ENCODE measurements at places on chromosomes 4 and X.

DNA sequence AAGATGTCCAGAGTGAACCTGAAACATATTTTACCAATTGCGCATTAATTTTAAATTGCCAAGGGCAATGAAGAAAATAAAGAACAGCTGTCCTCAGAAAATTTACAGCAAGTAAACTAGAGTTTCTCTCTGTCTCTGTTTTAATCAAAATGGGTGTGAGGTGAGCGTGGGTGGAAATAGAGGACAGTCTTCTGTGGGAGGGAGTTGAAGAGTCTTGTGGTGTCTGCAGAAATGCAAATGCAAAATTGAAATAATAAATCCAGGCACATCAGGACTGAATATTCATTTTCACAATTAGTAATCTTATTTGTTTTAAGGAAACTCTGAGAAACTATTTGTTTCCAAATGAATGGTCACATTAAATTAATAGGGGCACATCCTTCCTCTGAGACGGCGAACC lies 192.0 kb downstream of the ARHGAP10 start:
- no peak for DNase-seq

- no peak for DNase-seq
These were observed 28.5 kb upstream of the TEX13C start for GRCh38 chrX:125291124-125291523.

GRCh38 chr4:170581322-170581721 lies 491.6 kb upstream of the AADAT start:
- DNase-seq = no peak

DNA sequence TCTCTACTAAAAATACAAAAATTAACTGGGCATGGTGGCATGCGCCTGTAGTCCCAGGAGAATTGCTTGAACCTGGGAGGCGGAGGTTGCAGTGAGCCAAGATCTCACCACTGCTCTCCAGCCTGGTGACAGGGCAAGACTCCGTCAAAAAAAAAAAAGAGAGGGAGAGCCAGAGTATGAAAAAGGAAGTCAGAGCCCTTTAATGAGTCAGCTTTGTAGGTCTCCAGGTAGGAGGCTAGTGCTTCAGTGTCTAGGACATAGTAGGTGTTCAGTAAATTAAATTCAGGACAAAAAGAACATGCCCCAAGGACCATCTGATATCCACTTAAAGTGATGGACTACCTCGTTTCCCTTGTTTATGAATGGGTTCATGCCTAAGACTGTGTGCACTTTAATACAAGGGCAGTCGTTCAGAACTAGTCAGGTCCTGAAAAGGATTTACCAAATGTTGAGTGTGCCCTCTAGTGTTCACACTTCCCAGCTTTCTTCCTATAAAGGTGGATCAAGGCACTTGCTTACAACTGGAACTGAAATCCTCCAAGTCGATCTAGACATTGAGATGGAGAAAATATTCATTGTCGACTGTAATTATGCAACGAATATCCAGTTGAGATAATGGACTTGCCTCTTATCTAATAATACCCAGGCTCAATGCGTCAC lies 29.0 kb downstream of the F9 start:
- no peak for DNase-seq

DNA sequence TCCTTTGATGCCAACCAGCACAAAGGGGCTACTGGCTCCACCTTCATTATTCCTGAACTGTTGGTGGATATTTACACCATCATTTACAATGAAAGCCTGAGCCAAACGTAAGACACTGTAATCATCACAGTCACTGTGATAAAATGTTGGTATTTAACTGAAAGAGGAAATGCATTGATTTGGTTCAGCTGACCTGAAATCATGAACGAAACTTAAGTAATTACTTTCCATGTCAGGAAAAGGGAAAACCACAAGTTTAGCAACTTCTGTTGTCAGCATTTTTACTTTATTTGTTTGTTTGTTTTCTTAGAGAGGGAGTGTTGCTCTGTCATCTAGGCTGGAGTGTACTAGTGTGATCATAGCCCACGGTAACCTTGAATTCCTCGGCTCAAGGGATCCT lies 247.8 kb upstream of the FAM47A start:
- no peak for DNase-seq

DNA sequence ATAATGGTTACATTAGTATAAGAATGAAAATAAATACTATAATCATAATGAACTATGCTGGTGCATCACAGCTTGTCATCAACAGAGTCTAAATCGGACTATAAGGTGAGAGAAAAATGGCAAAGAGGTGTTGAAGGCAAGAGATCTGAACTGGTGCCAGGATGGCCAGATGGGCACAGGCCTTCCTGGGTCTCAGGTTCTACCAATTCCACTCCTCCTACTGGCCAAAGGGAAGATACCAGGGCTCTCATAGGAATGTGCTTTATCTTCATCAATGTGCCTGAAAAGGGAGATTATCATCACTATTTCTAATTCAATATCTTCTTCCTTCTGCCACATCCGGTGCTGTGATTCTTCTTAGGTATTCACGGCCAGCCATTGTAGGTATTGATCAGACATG lies 107.6 kb downstream of the GASK1B start:
- no peak for DNase-seq

DNA sequence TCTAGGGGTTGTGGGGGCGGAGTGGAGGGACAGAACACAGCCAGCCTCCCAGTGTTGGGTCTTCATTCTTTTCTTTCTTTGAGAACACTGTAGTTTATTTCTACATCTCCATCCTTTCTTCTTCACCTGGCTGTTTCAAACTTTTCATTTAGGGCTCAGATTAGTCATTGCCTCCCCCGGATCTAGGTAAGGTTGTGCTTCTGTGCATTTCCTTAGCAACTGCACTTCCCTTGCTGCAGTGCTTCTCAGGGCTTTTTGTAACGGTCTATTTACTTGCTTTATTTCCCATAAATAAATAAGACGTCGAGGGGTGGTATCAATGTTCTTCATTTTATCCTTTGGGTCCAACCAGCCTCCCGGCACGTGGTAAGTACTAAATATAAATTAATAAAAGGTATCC lies 31.3 kb downstream of the ADGRL3 start:
- no peak for DNase-seq

DNA sequence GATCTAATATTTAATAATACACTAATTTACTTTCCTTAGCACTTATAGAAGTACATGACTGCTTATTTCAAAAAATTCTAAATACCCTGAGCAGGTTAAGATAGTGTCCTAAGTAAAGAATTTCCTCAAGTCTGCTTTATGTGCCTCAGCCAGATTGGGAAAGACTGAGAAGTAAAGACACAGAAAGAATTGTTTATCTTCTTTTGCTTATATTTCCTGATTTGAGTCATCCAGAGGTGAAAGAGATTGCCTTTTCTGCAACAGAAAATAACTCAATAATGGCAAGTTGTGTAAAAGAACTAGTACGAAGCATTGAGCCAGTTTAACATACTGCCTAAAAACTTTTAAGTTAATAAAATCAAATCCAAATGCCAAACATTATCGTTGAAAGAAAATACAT lies 45.0 kb downstream of the NAF1 start:
- no peak for DNase-seq

GRCh38 chr4:98468709-98469108 lies 189.7 kb downstream of the TSPAN5 start:
- DNase-seq = no peak

- DNase-seq = no peak
These were observed at the start of gene NWD2 for GRCh38 chr4:37244583-37245390. Gene NWD2, plus strand, starts transcription at chr4:37244743. Its CDS starts 325 bp downstream, at chr4:37245068.

GRCh38 chr4:145735827-145736226 lies 55.9 kb downstream of the C4orf51 start:
- DNase-seq = no peak

- no peak for DNase-seq
These were observed 31.0 kb downstream of the CLDN2 start for GRCh38 chrX:106951230-106951629.

- DNase-seq = no peak
These were observed 20.5 kb downstream of the ARSJ start for GRCh38 chr4:113958766-113959538.

DNA sequence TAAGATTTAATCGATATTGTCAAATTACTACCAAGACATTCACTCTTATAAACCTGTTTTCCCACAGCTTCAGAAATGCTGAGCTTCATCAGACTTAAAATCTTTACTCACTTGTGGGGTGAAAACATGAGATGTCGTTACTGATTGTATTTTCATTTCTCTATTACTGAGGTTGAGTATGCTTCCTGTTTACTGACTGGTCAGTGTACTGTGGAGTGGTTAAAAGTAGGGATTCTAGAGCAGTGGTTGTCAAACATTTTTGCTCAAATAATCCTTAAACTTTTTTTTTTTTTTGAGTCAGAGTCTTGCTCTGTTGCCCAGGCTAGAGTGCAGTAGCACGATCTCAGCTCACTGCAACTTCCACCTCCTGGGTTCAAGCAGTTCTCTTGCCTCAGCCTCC lies 50.3 kb downstream of the NSUN7 start:
- no peak for DNase-seq

GRCh38 chrX:65667157-65667502 lies 324 bp upstream of the MSN start:
- DNase-seq = no peak

GRCh38 chr4:7418131-7418943 lies 16.4 kb downstream of the PSAPL1 start:
- DNase-seq = no peak

DNA sequence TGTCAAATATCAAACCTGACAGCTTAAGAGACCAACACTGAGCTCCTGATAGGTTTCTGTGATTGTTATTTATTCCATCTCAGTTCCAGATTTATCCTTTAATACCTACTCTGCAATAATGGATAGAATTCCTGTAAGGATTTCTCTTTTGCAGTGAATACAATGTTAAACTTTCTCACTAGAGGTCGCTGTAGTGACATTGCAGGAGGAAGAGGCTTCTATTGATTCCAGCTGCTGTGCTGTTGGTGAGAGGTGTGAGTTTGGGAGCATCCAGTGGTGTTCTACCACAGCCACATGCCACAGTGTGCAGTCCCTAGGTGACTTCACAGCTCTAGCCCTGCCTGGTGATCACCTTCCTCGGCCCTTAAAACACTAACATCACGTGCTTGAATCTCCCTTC lies 34.6 kb upstream of the DCAF8L2 start:
- DNase-seq = no peak

GRCh38 chrX:138719396-138719795 lies 7.9 kb upstream of the FGF13 start:
- DNase-seq = no peak

GRCh38 chr4:12791536-12791935 lies 692.6 kb downstream of the RAB28 start:
- DNase-seq = no peak

DNA sequence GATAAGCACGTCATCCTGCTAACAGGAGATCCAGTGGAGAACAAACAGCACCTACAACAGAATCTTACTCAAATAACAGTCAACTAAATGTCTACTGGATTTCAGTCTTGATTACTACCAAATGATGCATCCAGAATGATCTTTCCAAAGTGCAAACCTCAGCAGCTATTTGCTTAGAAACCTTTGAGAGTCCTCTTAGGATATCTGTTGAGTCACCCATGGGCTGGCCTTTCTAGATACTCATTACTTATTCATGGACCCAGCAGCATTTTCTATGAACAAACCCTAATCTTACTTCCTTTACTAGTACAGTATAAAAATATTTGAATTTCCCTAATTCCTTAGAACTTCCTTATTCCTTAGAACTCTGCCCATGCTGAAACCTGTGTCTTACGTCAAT lies 118.5 kb upstream of the PABPC4L start:
- DNase-seq = no peak

GRCh38 chrX:78321809-78322208 lies 5.6 kb downstream of the CYSLTR1 start:
- DNase-seq = peak; percentile 5

DNA sequence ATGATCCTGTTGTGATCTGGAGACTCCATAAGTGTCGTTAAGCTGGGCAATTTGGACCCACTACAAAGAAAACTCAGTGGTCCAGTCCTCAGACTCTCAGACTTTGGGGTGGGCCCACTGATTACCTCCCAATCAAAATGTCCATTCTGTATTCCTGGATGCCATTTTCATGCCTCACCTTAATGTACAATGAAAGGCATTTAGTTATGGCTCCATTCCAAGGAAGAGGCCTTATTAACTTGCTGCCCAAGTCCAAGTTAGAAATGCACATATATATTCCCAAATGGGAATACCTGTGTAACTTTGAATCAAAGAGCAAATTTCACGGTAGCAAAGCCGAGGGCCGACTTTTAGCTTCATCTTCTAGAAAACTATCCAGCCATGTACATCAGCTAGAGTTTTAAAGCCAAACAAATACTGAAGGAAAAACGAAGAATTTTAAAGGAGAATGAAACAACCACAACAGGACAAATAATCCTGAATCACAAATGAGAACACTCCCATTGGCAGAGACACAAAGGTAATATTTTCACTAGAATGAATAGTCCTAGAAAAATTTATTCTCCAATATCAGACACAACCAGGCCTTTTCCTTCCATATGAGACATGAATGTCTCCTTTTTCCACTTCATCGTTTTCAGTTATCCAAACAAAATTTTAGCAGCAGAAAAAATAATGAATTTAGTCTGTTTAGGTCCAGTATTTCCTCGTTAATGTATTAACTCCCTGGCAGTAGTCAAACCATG lies 63.7 kb upstream of the HHIP start:
- no peak for DNase-seq

- no peak for DNase-seq
These were observed 50.8 kb downstream of the LRP2BP start for GRCh38 chr4:185344743-185345538.

- no peak for DNase-seq
These were observed 151.7 kb upstream of the RPS6KA6 start for GRCh38 chrX:84339507-84340364.

DNA sequence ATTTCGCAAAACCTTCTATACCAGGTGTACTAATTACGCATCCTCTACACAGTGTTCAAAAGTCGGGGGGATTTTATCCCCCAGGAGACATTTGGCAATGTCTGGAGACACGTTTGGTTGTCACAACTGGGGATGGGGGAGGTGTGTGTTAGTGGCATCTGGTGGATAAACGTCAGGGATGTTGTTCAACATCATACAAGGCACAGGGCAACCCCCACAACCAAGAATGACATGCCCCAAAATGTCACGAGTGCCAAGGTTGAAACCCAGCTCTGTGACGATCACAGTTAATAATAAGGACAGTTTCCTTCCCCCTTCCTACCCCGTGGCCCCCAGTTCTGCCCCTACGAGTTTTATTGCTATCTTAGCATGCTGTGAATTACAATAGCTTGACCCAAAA lies 15.9 kb upstream of the SEL1L3 start:
- no peak for DNase-seq

- DNase-seq = no peak
These were observed 127.1 kb downstream of the FBXO8 start for GRCh38 chr4:174156239-174156826.

DNA sequence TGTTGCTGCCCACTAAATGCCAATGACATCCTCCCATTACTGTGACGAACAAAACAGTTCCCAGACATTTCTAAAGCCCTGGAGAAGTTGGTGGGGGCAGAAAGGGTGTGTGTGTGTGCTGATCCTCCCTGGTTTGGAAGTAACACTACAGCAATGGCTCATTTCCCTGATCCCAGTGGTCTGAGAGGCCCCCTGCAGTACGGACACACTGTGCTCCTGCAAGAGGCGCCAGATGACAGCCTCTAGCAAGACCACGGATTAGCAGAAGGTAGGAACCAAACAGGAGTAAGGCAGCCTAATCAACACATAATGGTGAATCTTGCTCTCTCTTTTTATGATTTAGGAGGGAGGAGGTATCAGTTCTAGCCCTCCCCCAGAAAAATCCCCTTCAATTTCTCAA lies 49.6 kb downstream of the CHRDL1 start:
- DNase-seq = no peak

Measured in activated gamma-delta T cell treated with anti-CD3 and anti-CD28 coated beads, Interleukin-2, amount 50 U/mL, for 16 hours (primary cell).